ENCODE measurements at places on chromosomes 3 and 15.

DNA sequence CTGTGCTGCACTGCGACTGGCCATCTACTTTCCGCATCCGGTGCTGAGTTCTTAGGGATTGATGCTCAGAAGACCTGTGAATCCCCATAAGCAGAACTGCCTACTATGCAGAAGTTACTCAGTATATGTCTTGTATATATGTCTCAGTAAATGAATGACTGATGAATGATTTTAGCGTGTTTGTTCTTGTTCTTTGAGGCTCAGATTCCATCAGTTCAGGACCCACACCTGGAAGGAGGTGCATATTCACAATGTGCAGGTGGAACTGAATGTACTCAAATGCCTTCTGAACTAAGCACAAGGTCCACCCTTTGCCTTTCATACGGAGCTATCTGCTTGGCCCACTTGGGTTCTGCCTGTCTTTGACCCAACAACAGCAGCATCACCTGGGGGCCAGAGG, 19.8 kb downstream of the TNFAIP8L3 start:
- DNase-seq, result no peak

- DNase-seq, result no peak
Measured at GRCh38 chr15:56765251-56765650, 31.9 kb upstream of the ZNF280D start.

- DNase-seq, result no peak
Measured at GRCh38 chr15:69320977-69321554, 22.4 kb downstream of the PAQR5 start.

GRCh38 chr15:22806664-22807063, 20.2 kb downstream of the NIPA1 start:
- no peak for DNase-seq

GRCh38 chr3:184236636-184237035, 7.3 kb downstream of the VWA5B2 start:
- no peak for DNase-seq

DNA sequence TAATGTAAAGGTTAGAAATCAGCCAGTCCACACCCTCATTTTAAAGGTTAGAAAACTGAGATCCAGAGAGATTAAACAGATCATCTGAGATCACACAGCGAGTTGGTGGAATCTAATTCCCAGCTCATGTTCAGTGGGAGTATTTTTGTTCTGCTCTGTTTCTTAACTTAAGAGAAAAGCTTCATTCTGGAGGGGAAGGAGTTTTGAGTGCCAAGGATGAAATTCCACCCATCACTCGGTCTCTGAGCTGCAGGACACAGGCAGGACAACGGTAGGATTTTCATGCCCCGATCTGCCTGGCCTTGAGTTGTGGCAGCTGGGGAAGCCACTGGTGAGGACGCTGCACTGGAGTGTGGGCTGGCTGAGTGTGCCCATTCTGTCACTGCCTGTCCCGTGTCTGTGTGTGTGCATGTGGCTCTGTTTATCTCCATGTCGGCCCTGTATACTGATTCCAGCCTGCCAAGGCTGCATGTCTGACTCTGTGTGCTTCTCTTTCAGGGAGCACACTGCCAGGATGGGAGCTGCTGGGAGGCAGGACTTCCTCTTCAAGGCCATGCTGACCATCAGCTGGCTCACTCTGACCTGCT, 94.3 kb downstream of the CEMIP start:
- no peak for DNase-seq

DNA sequence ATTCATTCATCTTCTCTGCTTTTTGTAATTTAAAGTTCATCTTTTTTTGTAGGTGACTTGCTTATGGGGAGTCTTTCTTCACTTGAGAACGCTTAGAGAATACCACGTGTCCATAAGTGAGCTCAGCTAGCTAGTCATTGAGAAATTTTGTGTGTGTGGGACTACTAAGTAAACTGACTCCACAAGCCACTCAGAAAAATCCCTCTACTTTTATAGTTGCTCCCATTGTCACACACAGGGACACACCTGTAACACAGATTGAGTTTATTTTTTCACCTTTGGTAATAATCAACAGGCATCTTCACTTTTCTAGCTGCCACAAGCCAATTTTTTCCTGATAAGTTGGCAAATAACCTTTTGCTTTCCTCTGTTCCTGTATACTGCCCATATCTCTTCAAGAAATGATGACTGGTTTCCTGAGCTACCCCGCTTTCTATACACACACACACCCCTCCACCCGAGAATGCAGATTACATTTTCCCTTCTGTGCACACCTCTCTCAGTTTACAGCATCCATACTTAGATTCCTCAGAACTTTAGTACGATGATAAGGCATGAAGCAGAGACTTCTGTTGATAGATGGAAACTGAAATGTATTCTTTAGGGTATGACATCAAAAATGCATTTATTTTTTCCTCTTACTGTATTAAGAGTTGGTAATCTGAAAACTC, 4.6 kb downstream of the TSC22D2 start:
- no peak for DNase-seq

DNA sequence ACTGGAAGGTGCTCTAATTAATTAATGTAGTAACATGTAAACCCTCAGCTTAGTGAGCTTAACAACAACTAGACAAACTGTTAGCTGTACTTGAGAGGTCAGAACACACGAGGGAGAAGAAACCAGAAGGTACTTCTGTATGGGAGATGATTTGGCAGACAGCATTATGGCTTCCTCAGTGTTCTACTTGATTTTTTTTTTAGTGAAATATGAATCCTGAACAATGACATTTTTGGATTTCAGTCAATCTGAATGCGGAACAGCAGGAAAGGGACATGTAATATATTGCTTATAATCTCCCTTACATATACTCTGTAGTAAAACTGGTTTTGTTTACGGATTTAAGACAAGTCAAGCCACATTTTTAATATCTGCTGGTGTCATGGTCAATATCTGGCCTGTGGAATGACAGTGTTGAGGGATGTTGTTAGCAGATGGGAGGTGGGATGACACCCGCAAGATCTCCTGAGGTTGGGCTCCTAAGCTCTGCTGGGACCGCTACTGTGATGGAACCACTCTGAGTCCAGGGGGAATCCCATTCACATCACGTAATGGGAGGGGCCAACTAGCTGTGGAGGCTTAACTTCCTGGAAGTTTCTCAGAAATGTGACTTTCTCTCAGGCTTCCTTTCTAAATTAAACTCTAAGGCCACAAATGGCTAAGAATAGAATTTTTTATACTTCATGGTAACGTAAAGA, 18.7 kb downstream of the TNFAIP8L3 start:
- DNase-seq, result no peak

GRCh38 chr15:74782259-74783071, 585 bp downstream of the CSK start:
- no peak for DNase-seq

- no peak for DNase-seq
Measured at GRCh38 chr3:56144805-56145204, 323.5 kb downstream of the ERC2 start.

DNA sequence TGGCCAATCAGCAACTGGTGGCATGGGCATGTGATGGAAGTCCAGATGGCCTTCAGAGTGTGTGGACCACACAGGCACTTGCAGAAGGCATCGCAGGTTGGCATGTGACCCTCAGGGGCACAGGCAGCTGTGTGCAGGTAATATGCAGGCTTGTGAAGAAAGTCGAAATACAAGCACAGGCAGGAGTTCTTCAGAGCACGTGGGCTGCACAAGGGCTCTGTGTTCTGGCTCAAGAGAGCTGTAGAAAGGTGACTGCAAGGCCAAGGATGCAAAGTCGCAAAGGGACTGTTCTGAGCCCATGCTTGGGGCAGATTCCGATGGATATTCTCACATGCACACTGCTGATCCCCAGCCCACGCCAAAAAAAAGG, 8.3 kb downstream of the LRRC2 start:
- no peak for DNase-seq

Measured in activated T-cell treated with anti-CD3 and anti-CD28 coated beads for 24 hours (primary cell).